ENCODE measurements at places on chromosomes 1 and 21.

DNA sequence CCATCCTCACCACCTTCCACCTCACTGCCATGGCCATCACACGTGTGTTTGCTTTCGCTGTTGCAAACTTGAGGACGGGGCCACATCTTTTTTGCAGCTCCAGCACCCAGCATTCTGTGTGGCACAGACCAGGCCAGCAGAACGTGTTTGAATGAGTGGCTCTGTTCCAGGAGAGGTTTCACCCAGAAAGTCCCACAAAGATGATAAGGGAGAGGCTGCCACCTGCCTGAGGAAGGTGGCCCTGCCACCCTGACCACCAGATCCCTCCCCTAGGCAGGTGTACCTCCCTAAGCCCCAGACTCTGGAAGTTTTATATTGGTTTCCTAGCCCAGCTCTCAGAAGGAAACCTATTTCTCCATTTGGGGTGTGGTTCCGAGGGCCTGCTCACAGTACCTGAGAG lies 252.1 kb downstream of the KAZN start:
- no peak for DNase-seq

DNA sequence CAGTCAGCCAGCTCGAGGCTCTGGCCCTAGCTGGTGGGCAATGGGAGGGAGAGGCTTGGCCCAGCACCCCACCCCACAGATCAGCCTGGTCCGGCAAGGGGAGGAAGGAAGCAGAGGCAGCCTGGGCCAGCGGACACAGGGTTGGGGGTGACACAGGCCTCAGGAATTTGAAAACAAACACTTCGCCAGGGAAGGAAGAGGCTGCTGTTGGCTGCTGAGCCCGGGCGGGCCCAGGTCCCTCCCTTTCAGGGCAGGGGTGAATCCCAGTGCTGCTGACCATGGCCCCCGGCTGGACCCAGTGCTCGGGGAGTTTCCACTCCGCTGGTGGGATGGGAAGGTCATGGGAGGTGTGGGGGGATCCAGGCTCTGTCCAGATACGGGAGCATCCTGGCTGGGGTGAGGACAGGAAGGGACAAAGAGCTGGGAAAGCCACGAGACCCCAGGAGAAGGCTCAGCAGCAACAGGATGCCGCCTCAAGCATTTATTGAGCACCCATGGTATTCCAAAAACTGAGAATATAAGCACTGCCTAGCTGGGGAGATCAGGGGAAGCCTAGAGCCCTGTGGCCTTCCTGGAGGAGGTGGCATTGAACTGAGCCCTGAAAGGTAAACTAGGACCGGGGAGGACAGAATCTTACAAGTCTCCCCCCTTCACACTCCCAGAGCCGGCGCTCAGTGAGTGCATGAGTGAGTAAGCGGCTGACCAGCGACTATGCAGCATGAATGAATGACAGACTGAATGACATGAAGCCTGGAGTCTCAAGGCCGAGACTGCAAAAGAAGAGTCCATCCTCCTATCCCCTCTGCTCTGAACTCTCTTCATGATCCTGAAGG lies 26.2 kb upstream of the EPHA2 start:
- no peak for DNase-seq

DNA sequence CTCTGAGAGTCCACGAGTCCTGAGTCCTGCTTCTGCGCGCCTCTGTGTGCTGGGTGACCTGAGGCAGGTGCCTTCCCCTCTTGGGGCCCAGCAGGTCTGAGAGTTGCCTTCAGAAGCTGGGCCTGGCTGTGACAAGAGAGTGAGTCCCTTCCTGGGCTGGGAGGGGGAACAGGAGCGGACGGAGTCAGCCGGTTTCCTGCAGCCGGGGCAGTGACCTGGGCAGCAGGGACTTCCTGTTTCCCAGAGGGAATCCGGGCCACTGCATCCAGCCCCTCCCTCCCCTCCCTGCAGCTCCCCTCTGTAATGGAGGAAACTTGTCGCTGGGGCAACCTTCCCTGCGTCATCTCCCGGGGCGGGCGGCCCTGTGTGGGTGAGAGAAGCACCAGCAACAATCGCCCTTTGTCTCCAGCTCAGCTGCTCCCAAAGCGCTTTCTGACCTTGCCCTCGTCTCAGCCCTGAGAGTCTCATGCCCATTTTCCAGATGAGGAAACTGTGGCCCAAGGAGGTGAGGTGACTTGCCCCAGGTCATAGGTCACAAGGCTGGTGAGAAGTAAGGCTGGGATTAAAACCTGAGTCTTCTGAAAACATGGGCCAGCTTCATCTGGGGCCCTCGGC lies 61.1 kb downstream of the SDC3 start:
- DNase-seq, result no peak

DNA sequence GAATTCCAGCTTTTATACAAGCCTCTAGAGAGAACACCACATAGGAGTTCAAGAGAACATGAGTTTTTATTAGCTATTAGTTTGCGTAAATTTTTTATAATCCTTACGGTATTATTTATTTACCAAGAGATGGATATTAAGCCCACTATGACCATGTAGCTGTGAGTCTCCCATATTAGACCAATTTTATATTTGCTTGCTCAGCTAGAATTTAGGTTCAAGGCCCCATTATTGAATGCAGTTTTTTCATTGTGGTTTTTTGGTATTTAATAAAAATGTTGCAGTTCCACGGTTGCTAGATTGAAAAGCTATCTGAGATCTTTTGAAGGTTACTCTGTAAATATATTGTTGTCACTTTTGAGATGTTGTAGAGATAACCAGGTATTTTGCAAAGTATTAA lies 2.9 kb downstream of the PPP1R8 start:
- no peak for DNase-seq

- DNase-seq, result peak; percentile 33
These were observed 42.5 kb upstream of the CSF3R start for GRCh38 chr1:36525166-36525565.

DNA sequence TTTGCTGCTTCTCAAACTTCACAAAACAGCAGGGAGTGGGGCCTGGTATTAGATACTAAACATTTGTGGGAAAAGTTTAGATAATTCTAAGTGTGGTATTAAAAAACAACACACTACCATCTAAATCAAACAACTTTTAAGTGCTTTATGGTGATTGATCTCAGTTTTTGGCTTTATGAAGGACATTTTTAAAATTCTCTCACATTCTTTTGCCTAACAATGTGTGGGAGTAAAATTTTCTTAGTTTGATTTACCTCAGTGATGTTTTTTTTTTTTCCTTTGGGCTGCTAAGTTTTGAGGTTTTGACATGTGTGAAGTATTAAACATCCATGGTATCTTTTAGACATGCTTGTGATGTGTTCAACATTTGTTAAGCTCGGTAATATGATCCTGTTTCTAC lies 116.2 kb downstream of the DISP1 start:
- no peak for DNase-seq

DNA sequence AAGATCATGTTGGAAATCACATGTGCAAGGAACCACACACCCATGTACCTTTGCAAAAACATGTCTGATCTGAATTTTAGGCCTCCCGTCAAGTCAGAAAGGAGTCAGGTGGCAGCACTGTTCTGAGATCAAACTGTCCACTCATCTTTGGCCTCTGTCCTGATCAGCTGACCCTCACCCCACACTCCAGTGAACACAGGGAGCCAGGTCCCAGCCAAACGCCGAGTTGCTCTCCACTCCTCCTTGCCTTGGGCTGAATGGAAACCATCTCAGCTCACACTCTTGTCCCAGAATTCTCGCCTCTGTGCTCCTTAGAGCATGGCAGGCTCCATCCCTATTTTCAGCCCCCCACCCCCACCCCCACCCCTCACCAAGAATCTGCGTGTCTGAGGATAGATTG lies 4.6 kb upstream of the RNF186 start:
- DNase-seq, result no peak

DNA sequence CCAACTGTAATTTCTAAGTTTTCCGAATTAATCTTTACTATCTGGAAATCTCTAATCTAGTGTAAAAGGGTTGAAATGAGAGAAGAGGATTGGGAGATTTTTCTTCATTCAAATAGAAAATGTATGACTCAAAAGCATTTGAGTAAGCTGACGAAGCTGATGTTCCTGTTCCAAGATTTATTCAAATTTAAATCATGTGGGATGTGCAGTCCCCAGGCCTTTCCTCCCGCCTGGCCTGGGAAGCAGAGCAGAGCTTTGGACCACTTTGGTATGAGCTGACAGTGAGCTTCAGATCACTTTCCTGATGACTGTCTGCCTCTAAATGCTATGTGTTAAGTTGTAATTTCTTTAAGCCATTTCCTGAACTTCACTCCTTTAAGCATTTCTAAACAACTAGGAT lies 192.0 kb downstream of the DHRS3 start:
- DNase-seq, result no peak

DNA sequence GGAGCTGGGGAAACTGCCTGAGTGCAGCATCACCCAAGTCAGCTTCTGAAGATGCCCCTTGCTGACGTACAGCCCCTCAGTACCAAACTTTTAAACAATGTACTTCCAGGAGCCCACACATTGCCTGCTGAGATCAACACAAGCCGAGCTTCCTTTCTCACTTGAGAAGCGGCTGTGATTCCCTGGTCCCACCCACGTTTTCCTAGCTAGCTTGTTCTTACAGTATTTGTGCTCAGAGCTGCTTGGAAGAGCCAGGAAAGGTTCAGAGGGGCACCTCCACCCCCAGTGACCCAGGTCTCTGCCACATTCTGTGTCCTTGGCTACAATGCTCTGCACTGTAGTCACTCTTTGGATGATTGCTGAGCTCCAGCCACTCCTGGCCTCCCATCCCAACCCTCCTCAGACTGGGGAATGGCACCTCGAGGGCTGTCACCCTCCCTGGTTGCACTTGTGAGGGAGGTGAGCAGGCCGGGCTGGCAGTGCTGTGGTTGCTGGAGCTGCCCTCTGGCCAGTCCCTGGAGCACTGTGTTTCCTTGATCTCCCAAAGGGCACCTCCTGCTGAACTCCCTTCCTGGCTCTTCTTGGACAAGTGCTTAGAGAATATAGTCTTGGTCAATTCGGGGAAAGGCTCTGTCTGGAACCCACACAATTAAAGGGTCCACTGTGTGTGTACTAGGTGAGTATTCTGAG lies 355.1 kb downstream of the AJAP1 start:
- no peak for DNase-seq

GRCh38 chr21:43626390-43626789 lies 32.9 kb downstream of the HSF2BP start:
- DNase-seq, result no peak

DNA sequence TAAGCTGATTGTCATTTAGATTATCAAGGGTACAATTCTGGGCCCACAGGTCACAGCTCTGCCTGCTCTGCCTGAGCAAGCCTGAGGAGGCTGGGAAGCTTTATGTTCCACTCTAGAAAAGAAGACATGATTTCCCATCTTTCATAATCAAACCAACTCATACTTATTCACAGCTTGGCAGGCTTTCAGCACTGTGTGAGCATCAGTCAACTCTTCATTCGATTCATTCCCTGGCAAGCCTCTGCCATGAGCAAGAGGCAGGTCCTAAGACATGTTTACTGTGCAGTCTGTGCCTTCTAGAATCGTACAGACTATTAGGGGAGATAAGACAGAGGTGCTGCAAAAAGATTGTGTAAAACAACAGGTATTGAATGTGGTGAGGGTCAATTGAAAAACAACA lies 24.5 kb upstream of the KIRREL1 start:
- no peak for DNase-seq

GRCh38 chr1:230072296-230072695 lies 5.3 kb downstream of the GALNT2 start:
- DNase-seq, result no peak

GRCh38 chr1:116981521-116982037 lies 20.0 kb upstream of the CD101 start:
- no peak for DNase-seq

GRCh38 chr1:208387908-208388811 lies 144.0 kb upstream of the PLXNA2 start:
- DNase-seq, result no peak

DNA sequence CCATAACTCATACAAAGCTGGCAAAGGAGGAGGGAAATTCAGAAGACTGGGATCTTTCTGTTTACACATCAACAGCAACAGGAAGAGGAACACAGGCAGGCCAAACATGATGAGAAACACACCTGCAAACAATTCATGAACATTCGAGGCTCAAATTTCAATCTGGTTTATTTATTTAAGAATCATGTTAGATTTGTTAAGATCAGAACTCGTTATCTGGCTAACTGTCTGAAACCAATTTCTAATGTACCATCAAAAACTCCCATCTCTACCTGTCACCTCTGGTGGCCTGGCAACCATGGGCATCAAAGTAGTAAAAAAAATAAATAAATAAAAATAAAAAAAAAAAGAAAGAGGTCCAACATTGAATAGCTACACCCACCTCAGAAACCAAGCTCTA lies 9.8 kb downstream of the LBR start:
- no peak for DNase-seq

DNA sequence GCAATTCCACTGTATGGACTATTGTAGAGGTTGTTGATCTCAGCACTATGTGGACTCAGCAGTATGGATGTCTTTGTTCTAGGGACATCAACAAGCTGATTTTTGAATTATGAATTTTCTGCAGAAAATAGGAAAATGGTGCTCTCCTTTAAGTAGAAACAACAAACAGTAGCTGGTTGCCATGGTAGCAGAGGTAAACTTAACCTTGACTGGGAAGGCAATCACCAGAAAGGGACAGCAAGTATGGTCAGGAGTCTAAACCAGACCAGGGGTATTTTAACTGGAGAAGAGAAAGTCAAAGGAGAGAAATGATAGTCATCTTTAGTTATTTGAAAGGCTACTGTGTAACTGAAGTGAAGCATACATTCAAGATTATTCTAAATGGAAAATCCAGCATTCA lies 22.3 kb downstream of the WLS start:
- DNase-seq, result no peak

DNA sequence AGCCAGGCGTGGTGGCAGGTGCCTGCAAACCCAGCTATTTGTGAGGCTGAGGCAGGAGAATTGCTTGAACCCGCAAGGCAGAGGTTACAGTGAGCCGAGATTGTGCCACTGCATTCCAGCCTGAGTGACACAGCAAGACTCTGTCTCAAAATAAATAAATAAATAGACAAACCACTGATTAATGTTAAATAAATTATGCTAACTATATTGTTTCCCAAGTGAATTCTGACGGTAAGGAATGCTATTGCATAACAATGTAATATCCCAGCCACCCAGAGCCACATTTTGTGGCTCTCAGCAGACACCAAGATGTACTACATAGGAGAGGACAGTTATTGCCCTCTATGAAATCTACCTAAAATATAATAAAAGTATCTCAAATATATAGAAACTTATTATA lies 55.4 kb downstream of the LPGAT1 start:
- no peak for DNase-seq

GRCh38 chr1:60041783-60042182 lies 31.8 kb downstream of the C1orf87 start:
- DNase-seq, result no peak

- DNase-seq, result no peak
These were observed 29.4 kb downstream of the SPATA17 start for GRCh38 chr1:217660353-217661062.

- no peak for DNase-seq
These were observed 88.5 kb downstream of the SETD4 start for GRCh38 chr21:35971824-35972223.

- DNase-seq, result peak; percentile 78
These were observed 483 bp downstream of the CHML start for GRCh38 chr1:241639623-241640148.

DNA sequence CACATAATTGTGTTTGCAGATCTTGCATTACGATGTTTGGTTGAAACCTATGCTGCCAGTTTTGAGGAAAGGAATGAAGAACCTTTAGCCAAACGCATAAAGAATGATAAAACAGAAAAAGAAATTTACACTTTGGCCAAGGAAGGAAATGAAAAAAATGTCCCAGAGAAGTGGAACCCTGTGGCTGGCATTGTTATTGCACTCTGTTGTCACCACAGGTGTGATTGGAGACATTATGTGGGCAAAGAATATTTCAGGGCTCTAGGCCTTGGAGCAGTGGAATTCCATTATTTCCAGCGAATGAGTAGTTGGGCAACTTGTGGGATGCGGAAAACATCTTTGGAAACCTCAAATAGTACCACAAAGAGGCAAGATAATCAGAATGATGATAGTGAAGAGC lies 14.9 kb downstream of the TRMT13 start:
- no peak for DNase-seq

- no peak for DNase-seq
These were observed 90.7 kb upstream of the KCNK2 start for GRCh38 chr1:214991691-214992315.
